ENCODE measurements at places on chromosomes 1 and 21.

DNA sequence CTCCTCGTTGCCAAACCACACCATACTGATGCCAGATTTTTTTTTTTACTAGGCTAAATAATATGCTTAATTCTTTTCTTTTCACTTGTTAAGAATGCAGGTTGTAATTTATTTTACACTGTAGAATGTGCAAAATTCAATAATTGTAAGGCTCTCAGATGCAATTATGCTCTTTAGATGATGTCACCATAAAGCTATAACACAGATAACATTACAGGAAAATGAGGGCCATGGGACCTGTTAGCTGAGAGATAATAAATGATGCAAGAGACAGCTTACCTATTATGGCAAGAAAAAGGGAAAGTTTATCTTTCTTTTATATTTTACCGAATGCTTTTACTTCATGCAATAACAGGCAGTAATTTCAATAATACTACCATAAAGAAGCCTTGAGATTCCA lies 35.4 kb downstream of the CHRM3 start:
- no peak for DNase-seq

DNA sequence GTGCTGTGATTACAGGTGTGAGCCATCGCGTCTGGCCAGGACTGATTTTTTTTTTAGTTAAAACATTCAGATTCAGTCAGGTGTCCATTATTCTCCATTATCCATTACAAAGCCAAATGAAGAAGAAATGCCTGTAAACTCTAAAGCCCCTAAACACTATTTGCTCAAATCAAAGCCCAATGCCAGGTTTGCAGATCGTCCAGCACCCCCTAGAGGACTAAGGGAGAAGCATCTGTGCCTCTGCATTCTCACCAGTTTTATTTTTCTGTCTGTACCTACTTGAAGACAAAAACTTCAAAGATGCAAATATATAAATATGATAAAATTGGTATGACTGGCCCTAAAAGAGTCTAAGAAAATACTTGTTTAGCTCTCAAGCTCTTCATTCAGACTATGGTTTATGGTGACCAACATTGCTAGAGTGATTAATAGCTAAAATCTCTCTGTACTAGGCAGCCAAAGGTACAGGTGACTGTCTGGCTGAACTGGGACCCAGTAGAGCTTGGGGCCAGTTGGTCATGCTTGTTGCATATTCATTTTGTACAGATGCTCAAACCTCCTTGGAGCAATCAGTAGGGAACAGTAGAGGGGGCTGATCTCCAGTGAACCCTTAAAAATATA lies 138.4 kb downstream of the SYT2 start:
- no peak for DNase-seq

DNA sequence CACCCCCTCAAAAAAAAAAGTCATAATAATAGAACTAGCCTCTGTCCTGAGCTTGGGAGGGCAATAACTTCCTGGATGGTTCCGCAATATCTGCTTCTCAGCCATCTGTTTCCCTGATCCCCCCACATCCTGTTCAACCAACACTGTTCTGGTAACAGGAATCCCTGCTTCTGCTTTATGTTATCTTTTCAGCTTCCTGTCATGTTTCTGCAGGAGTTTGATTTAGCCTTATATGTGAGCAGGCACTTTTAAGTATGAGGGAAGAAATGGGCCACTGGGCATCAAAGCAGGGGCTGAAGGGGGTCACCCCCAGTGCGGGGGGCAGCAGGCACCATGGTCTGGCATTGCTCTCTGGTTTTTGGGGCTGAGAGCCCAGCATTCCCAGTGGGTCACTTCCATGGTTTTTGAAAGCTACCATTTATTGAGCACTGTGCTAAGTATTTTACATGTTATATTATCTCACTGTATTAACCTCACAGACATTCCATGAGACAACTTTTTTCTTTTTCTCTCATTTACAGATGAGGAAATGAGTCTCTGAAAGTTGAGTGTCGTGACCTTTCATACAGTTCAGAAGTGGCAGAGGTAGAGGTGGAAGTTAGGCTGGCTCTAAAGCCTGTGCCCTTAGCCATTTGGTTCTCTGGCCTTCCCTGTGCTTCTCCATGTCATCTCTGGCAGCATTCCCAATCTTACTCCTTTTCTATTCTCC lies 61.9 kb downstream of the DNTTIP2 start:
- DNase-seq: no peak

DNA sequence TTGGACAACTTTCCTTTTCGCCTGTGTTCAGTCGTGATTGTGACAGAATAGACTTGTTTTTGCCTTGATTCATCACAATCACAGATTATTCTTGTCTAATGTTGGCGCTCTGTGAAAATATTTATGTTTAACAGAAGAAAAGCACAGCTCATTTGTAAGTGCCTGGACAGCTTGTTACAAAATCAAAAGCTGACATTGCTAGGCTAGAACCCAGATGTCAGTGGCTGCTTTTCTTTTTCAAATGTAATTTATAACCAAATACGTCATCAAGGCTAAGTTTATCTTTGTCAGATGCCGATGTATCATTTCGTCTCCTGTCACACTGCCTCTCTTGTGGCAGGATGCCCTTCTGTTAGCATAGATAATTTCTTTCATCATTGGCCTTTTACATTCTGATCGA lies 1227.3 kb downstream of the PLA2G4A start:
- DNase-seq: no peak

DNA sequence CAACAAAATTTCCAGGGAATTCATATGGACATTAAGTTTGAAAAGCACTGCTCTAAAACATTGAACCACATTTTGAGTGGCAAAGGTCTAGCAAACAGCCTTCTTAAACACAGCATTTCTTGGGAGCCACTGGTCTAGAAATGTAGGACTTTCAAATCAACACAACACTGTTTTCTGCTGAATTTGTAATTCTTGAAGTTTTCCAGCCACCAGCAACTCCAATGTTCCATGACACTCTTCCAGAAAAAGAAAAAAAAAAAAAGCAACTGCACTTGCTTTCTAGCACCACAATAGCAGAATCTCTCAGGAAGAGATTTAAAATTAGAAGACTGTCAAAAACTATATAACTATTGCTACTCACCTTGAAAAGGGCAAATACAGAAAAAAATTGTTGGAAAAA lies 4.5 kb downstream of the SYDE2 start:
- no peak for DNase-seq

GRCh38 chr1:34970829-34971228 lies 14.3 kb downstream of the TMEM35B start:
- DNase-seq: no peak

- DNase-seq: no peak
These were observed 13.5 kb upstream of the SUMO3 start for GRCh38 chr21:44831227-44831860.

DNA sequence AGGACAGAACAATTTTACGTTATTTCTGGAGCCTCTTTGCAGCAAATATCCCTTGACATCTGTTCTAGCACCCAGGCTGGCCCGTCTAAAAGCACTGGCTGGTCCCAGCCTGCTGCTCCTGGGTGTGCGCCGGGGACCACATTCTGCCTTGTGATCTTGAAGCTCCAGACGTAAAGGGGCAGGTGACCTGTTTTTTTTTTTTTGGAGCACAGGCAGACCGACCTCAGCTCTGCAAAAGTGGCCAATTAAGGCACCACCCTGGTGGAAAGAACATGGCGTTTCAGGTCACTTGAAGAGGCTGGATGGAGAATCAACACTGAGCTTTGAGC lies 13.8 kb upstream of the CAMTA1 start:
- DNase-seq: no peak

DNA sequence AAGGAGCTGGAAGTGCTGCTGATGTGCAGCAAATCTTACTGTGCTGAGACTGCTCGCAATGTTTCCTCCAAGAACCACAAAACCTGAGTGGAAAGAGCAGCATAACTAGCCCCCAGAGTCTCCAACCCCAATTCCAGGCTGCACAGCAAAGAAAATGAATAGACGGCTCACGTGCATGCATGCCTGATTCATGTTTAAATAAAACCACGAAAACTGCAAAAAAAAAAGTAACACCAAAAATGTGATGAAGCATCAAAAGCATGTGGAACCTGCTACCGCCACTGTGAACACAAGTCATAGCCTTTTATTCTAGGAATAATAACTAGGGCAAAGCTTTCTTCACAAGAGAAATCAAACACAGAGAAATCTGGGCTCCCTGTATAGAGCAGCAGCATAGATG lies 9.6 kb upstream of the TRNP1 start:
- no peak for DNase-seq

- DNase-seq: no peak
These were observed 121.2 kb downstream of the NRIP1 start for GRCh38 chr21:14943616-14944015.

- DNase-seq: no peak
These were observed 257.1 kb downstream of the GRIK3 start for GRCh38 chr1:36776948-36777831.

- no peak for DNase-seq
These were observed 4.1 kb downstream of the NTRK1 start for GRCh38 chr1:156864796-156865195.

Measured in activated T-helper 1 cell treated with anti-CD3 and anti-CD28 coated beads, Interleukin-12 subunit alpha, Interleukin-12 subunit beta, Interleukin-2, Interleukin-4 antibody, amounts not matched to agents 30 ng/mL and 10 ng/mL and 1 ng/mL, durations not matched to agents 14 hours and 24 hours and 36 hours (primary cell).